ENCODE measurements at places on chromosomes 4 and X.

GRCh38 chr4:52825460-52826090 lies 36.5 kb upstream of the RASL11B start:
- DNase-seq: no peak

- DNase-seq: no peak
Measured at GRCh38 chr4:108473163-108473720, 147.1 kb upstream of the RPL34 start.

GRCh38 chr4:118858779-118859178 lies 22.9 kb upstream of the SEC24D start:
- DNase-seq: no peak

DNA sequence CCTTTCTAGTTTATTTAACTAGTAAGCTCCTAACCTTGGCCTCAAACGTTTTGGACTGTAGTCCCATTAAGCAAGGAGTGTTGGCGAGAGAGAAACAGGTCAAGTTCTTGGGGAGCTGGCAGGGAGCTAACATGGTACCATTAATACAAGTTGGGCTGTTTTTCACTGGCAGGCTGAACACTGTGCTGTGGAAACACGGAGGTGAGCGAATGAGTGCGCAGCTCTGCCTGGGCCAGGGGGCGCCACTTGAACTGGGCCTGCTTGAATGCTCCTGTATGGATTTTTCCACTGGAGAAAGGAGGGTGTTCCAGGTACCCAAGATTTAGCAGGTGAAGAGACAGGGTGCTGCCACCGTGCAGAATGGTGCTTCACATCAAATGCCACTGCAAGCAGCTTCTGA lies 7.4 kb upstream of the SMS start:
- no peak for DNase-seq

GRCh38 chr4:47651231-47651630 lies 166.2 kb downstream of the ATP10D start:
- no peak for DNase-seq

GRCh38 chrX:131854581-131854980 lies 168.5 kb upstream of the STK26 start:
- no peak for DNase-seq

GRCh38 chrX:39819921-39820849 lies 277.6 kb downstream of the BCOR start:
- DNase-seq: no peak

DNA sequence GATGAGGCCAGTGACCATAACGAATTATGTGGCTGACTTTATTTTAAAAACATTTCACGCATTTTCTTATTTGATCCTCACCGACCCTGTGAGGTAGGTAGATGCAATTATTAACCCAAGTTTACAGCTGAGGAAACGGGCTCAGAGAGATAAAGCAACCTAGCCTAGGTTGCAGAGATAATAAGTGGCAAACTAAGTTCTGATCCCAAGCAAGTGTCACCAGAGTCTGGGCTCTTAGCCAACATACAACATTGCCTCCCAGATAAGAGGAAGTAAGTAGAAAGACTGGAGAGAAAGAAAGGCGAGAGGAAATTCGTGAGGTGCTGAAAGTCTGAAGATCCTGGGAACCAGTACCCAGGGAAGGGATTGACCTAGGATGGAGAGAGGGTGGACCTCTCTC lies 77.4 kb upstream of the GPR50 start:
- no peak for DNase-seq

- DNase-seq: no peak
Measured at GRCh38 chrX:122818068-122818467, 366.0 kb upstream of the GRIA3 start.

- no peak for DNase-seq
Measured at GRCh38 chr4:174173360-174173759, 110.1 kb downstream of the FBXO8 start.

- no peak for DNase-seq
Measured at GRCh38 chrX:45309801-45310200, 109.1 kb upstream of the DIPK2B start.

DNA sequence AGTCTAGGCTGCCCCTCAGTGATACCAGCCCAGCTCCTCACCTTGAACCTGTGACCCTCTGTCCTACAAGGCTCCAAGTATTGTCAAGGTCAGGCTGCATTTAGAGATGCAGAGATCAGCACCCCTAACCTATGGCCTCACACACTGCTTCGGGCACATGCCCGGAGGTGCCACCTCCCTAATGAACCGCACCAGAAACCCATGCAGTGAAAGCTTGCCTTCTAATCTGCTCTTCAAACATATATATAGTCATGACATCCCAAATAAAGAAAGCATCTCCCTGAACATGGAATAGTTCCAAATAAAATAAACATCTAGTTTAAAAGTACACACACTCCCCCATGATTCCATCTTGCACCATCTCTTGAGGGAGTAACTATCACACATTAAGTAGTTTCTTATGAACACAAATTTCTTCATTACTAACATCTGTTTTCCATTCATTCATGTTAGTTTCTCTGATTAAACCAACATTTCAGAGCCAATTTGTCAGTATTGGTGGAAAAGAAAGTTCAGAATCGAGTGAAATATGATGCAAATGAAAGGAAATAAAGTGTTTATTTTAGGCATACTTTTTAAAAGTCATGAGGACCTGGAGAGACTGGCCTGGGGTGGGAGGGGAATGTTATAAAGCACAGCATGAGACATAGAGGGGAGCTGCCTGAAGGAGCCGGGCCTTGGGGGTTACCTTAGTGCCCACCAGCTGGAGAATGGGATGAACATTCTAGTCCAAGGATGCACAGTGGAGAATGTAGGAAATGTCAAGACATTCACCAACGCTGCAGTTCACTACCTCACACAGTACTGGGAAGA lies 19.2 kb downstream of the CC2D2A start:
- no peak for DNase-seq

- no peak for DNase-seq
Measured at GRCh38 chrX:39678914-39679313, 418.8 kb downstream of the BCOR start.

DNA sequence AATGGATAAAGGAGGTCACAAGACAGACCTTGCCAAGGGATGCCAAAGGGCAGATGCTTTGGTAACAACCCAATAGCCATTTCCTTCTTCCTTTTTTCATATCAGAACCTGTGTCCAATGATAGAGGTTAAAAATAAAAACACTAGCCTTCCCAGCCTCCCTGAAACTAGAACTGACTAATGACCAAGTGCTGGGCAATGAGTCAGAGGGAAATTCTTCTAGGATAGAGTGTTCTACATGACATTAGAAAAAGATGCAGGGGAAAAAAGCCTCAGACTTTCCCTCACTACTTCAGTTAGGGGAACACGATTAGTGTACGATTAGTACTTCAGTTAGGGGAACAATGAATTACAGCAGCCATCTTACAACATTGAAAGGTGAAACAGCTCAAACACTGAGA lies 29.3 kb upstream of the FAM47C start:
- DNase-seq: no peak

GRCh38 chrX:39782276-39782675 lies 315.5 kb downstream of the BCOR start:
- DNase-seq: no peak

- no peak for DNase-seq
Measured at GRCh38 chrX:112359906-112360305, 277.3 kb upstream of the TRPC5 start.

- no peak for DNase-seq
Measured at GRCh38 chr4:110533590-110533910, 57.6 kb downstream of the ENPEP start.

DNA sequence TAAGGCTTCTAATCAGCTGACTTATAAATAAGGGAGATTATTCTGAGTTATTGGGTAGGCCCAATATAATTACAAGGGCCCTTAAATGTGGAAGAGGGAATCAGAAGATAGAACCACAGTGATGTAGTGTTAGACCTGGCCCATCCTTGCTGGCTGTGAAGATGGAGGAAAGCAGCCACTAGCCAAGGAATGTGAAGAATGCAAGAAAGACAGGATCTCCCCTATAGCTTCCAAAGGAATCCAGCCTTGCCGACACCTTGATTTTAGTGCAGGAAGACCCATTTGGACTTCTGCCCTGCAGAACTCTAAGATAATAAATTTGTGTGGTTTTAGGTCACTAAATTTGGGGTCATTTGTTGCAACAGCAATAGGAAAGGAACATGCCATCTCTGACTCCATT lies 150.6 kb downstream of the SPATA18 start:
- no peak for DNase-seq

- DNase-seq: no peak
Measured at GRCh38 chr4:147481577-147482109, 746 bp downstream of the EDNRA start.

DNA sequence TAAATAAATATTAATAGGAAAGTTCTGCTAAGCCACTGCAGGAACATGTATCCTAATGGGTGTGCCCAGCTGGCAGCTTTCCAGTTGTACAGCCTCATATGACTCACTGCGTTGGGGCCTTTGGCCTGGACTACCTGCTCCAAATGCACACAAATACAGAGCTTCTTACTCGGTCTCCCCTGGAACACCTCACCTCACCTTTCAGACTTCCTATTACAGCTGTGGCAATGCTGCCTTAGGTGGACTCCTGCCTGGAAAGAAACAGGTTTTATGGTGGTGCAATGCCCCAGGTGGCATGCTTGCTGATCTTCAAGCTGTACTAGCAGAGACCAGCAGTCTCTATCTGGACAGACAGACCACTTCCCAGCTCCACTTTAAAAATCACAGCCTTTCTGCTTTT lies 85.7 kb upstream of the EXOC1L start:
- DNase-seq: no peak

GRCh38 chr4:106809076-106809475 lies 227.0 kb downstream of the DKK2 start:
- DNase-seq: no peak

GRCh38 chr4:97028785-97029184 lies 1114.5 kb downstream of the STPG2 start:
- DNase-seq: no peak

GRCh38 chr4:83335701-83336100 lies 1.1 kb upstream of the HPSE start:
- DNase-seq: no peak

Measured in activated CD4-positive, alpha-beta T cell treated with anti-CD3 and anti-CD28 coated beads, Interleukin-2, amount 50 U/mL, for 24 hours (primary cell).